ENCODE measurements at places on chromosomes 1 and 21. TPM values are rescaled to one million over a fixed set of nuclear protein-coding genes. Genes with fewer than 3 reads are reported as not detected.

DNA sequence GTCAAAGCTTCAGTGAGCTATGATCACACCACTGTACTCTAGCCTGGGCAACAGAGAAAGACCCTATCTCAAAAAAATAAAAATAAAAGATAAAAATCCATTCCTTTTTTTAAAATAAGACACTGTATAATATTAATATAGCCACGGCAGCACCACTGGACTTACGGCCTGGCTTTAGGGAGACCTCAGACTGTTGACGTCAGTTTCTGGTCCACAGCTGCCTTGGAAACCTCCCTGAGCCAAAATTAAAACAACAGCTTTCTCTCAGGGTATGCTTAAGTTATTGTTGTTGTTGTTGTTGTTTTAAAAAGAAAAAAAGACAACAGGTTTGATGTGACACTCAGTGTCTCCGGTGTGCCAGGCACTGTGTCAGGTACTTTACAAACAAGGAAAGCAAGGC, 42.0 kb downstream of the CAPZB start:
- no peak overlapping the region for H3K27ac ChIP-seq
- DNase-seq = no peak
- H3K27me3 ChIP-seq = no peaks in the 10 kb centered on the region
- H3K36me3 ChIP-seq = no peaks in the 10 kb centered on the region
- H3K4me1 ChIP-seq = peaks cover 63% of the 10 kb centered on the region
- no peak overlapping the region for H3K4me3 ChIP-seq

GRCh38 chr1:30998887-30999286, 66.6 kb downstream of the PUM1 start:
- no peaks in the 10 kb centered on the region for H3K4me1 ChIP-seq
- no peak for DNase-seq
- no peak overlapping the region for H3K4me3 ChIP-seq
- H3K27me3 ChIP-seq = no peaks in the 10 kb centered on the region

The PLXNA2 gene
- total RNA-seq = 0.75 TPM

The GRIK1 gene
- not detected for total RNA-seq

The C1QC gene
- total RNA-seq = 1.4 TPM

The HSPB7 gene
- total RNA-seq = not detected
